ENCODE measurements at places on chromosomes 11 and 22.
A peak's percentile ranks its signal among the peaks of the same experiment; 100 is the strongest.

DNA sequence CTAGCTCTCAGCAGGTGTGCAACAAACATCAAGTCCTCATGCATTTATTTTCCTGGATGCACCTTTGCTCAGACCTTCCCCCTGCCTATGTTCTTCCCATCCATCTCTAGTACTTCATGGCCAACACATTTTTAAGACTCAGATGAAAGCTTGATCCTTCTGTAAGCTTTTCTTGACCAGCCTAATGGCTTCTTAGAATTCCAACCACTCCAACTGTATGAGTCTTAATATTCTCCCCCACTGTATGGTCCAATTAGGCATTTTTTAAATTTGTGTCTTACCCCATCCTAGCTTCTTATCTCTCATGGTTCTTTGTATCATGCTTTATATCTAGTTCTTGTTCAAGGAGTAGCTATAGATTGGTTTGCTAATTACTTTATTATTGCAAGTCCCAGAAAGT, 44.8 kb downstream of the TENM4 start:
- no peak for DNase-seq

DNA sequence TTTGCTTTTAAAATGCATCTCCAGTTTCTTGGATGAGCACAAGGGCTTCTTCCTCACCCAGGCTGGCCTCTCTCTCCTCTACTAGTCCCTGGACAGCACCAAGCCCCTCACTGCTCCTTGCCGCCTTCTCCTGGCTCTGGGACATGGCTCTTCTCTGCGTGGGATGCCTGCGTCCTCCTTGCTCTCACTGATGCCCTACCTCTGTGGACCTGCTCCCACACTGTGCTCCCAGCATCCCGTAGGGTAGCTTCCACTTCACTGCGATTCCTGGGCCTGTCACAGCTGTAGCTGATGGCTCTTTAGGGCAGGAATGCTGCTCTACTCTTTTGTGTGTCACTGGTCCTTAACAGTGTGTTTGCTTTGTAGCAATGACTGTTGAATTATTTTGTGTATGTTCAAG, 136.3 kb downstream of the SNX19 start:
- no peak for DNase-seq

- no peak for DNase-seq
Measured at GRCh38 chr11:49221112-49221511, 12.7 kb upstream of the FOLH1 start.

DNA sequence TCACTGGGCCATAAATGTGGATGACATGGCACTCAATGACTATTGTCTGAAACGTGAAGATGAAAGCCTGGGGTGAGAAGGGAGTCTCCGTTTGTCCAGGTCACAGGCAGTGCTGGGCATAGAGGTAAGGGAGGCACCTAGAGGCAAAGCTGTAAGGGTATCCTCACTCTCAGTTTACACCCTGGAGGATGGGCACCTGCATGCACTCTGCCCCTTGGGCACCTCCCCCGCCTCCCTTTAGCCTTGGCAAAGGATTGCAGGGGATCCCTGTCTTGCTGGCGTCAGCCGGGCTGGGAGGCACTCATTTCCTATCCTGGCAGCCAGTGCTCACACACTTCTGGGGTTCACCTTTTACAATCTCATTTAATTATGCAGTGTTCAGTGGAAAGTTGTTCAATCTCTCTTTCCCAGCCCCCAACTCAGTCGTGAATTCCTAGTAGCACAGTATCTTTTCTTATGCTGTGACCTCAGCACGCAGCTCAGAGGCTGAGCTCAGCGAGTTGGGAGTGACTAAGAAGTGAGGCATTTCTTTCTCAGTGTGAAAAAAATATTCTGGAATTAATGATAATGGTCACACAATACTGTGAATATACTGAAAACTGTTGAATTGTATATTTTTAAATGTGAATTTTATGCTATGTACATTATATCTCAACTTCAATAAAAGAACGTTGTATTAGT, 866.6 kb downstream of the BRD1 start:
- DNase-seq = no peak

GRCh38 chr11:125168918-125169456, 4.4 kb downstream of the PKNOX2 start:
- no peak for DNase-seq

- DNase-seq = no peak
Measured at GRCh38 chr11:63548178-63548577, 11.6 kb downstream of the PLAAT4 start.

DNA sequence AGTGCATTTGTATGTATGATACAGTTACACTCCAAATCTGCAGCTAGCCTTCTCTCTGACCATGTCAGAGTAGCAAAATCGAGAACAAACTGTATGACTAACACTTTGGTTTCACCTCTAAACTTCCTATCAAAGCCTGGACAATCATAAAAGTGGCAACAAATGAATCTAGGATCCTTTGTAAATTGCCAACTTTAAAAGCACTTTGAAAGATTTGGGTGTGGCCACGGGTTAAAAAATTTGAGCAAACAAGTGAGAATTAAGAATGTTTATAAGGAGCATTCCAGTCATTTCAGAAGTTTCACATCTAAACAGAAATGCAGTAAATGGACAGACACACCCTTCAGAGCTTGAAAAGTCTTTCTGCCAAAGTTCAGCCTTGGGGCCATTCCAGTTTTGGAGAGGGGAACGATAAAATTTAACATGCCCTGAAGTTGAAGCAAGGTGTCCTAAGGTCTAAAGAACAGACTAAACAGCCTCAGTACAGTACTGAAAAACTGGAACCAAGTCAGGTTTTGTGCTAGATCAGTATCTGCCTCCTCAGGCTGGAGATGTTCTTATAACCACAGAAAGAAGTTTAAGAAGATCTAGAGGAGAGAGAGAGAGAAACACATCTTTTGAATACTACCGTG, 181.9 kb upstream of the BDNF start:
- no peak for DNase-seq

DNA sequence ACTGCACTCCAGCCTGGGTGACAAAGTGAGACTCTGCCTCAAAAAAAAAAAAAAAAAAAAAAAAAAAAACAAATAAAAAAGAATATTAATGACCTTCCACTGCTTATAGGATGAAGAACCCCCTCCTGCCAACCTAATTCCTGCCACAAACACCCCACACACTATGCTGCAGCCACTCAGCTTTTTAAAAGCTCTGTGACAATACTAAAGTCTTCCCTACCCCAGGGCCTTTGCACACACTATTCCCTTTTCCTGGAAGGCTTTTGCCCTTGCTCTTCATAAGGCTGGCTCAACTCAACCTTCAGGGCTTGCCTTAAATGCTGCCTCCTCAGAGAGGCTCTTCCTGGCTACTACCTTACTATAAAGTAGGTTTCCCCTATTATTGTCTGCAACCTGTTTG, 10.8 kb upstream of the KCNJ11 start:
- no peak for DNase-seq

DNA sequence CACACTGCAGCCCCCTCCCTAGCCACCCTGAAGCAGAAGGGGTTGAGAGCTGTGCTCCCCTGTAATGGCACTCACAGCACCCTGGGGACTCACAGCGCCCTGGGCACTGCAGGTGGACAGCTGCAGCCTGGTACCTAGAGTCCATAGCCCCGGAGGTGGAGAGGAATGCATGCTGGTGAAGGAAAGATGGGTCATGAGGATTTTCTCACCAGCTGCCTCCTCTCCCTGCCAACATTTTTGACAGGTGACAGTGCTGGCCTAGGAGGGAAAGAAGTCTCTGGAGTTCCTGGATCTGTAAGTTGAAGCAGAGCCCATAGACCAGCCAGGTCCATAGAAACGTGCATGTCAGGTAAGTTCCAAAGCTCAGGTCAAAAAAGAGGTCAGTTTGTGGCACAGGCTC, 330.5 kb downstream of the TENM4 start:
- no peak for DNase-seq

- DNase-seq = no peak
Measured at GRCh38 chr11:62715150-62716130, 8.0 kb downstream of the GNG3 start.

DNA sequence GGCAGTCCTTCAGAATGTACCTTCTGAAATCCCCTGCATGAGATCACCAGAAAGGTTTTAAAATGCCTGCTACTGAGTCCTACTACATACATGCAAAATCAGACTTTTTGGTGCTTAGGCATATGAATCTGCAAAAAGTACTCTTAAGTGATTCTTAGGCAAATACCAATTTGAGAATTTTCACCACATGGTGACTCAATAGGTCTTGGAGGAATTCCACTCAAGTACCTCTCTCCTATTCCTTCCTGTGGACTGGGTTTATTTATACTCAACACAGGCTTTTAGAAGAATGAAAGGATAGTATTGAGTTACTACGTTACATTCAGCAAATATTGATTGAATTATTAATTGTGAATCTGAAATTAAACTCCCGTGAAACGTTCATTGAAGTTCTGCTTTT, 223.9 kb downstream of the CNTN5 start:
- DNase-seq = no peak

- no peak for DNase-seq
Measured at GRCh38 chr11:117908959-117909610, 20.1 kb downstream of the TMPRSS13 start.

- DNase-seq = peak; percentile 79
Measured at GRCh38 chr11:67356864-67357561, 3.7 kb upstream of the POLD4 start.

GRCh38 chr22:45553351-45554039, 50.8 kb downstream of the FBLN1 start:
- DNase-seq = peak; percentile 89

DNA sequence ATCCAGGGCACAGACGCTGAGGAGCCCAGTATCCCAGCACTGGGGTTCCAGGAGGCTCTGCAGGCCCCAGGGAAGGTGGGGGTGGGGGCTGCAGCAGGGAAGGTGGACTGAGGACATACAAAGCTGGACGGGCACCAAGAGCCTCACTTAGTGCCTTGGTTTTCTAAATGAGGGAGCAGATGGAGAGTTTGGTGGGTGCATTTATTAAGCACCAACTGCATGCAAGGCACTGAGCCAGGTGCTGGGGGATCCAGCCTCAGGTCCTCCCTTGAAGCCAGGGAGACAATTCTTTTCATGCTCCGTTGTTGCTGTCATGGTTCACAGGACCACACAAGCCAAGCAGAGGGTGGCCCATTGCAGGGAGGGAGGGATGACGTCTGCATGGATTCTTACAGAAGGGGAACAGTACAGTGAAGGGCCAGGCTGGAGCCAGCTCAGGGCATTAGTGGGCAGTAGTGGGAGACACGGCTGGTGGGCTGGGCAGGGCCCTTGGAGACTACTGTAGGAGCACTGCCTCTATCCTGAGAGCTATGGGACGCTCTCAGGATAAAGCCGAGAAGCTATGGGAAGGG, 65.0 kb downstream of the MACROD1 start:
- DNase-seq = no peak

- DNase-seq = no peak
Measured at GRCh38 chr11:66349084-66349386, 1.6 kb upstream of the B4GAT1 start.

DNA sequence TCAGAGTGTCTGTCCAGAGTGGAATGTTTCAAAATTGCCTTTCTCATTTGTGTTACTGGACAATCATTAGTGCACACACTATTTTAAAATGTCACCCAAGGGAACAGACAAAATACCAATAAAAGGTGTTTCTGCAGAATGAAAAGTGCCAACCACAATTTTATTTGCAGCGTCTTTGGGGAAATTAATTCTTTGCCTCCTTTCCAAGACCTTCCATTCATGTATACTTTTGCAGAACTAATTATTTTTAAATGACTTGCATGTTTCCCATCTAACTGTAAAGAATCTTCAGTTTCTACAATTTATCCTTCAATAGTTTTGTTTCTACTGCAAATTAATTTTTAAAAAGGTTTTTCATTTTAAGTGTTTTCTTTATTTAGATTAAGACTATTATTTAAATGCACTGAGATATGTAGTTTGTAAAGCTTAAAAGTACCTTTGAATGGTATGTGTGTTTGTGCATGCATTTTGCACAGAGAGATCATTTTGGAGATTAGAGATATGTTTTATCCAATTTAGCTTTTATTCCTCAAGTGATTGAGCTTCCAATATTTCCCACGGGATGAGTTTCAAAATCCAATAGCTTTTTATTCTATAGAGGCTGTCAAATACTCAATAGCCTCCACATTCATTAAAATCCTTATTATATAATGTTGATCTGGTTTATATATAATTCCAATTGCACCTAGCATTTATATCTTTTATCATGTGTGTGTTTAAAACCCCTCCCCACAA, 1235.7 kb downstream of the LRRC4C start:
- no peak for DNase-seq

DNA sequence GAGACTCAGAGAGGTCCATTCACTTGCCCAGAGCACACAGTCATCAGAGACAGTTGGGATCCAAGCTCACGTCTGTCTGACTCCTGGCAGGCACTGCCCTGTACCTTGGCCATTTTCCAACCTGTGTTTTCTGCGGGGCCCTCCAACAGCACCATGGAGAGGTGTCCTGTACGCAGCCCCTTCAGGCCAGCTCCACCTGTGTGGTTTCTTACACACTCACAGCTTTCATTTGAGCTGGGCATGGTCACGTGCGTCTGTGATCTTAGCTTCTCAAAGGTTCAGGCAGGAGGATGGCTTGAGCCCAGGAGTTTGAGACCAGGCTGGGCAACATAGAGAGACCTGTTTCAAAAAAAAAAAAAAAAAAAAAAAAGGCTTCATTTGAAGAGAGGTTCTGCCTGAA, 24.4 kb downstream of the TOM1 start:
- DNase-seq = no peak

- peak; percentile 41 for DNase-seq
Measured at GRCh38 chr11:33735271-33736147, 714 bp downstream of the CD59 start.

- DNase-seq = no peak
Measured at GRCh38 chr11:70734379-70734778, 336.1 kb downstream of the CTTN start.

DNA sequence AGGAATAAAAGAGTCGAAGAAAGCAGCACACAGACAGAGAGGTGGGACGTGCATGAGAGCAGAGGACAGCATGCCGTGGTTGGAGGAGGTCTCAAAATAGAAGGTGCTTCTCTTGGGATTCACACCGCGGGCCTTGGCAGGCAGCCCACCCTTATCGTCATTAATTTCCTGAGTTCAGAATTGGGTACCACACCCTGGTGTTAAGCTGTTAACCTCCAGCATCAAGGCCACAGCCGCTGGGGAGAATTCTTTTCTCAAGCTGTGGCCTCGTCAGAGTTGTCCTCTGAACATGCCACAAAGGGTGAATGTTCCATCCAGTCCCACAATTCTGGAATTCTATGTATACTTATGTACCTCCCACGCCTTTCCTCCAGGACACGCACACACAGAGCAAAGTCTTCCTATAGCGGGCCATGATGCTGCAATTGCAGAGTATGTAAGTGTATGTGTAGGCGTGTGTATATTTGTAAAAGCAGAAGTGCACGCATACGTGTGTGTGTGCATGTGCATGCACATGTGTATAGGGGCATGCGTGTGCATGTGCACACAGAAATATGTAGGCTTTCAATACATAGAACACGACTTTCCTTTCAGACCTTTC, 39.0 kb downstream of the ADAMTS8 start:
- no peak for DNase-seq

DNA sequence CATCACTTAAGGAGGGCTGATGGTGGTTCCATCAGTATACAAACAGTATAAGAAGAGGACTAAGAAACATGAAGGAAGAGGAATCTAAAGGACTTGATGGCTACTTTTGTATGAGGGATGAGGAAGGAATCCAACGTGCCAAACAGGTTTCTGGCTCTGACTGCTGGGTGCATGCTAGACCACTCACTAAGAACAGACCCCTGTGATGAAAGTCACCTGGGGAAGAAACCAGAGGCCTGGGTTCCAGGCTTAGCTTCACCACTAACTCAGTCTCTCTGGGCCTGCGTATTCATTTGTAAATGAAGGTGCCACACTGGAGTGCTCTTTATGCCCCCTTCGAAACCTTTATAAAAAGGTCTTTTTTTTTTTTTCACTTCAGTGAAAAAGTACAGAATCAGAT, 55.1 kb downstream of the AAMDC start:
- no peak for DNase-seq

Data from HEK293T (cell line).